NCI-H510A (cell line): ENCODE measurements at places on chromosomes 2 and 18.

DNA sequence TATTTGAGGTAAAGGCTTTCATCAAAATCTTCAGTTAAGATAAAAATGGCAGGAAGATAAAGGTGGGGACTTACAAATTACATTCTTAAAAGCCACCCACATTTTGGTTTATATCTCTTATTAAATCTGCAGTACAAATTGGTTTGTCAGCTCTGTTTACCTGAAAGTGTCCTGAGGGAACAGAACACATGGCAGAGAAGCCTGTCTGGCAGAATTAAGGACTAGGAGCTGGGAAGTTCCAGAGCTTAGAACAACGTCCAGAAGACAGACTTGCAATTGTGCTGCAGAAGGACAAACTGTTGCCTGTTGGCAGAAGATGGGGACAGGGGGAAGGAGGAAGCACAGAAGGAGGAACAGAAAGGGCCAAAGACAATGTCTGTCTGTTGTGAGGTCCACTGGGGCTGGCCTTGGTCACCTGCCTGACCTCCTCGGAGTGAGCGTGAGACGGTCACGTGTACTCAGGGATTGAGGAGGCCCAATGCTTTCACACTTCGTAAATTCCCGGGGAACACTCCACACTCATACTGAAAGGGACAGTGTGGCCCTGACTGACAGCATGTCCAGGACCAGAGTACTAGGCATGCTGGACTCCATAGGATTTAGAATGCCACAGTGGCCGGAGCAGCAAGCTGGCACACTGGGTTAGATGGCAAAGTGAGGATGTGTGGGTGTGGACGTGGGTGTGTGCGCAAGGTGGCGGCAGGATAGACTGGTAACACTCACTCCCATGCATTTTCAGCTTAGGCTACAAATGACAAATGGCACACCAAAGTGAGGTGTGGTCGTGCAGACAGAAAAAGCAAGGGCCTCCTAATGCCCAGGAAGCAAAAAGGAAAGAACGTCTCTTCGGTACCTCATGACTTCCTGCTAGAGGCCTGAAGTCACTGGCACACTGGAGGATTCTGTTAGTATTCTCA, 210.9 kb upstream of the REV1 start:
- no peak for DNase-seq

GRCh38 chr2:108893277-108893676, 95.7 kb downstream of the EDAR start:
- no peak for DNase-seq

- no peak for DNase-seq
Observed at GRCh38 chr2:104855221-104856085, 1.5 kb downstream of the POU3F3 start.

DNA sequence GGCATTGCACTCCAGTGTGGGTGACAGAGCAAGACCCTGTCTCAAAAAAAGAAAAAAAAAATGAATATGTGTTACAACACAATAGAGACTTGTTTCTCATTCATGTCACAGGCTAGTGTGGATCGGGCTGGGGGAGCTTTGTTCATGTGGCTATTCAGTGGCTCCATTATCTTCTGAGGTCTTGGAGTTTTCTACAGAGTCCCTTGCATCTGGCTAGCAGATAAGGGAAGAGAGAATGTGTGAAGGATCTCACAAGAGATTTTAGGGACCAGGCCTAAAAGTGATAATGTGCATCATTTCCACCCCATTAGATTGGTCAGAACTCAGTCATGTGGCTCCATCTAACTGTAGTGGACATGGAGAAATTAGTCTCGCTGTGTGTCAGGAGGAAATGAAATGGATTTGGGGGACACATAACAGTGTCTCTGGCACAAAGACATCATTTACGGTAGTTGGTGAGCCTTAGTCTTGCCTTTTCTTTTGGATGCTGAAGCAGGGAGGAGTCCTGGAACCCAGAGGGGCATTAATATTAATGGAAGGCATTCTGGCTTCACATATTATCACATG, 32.4 kb upstream of the CASP10 start:
- no peak for DNase-seq
